Naive thymus-derived CD4-positive, alpha-beta T cell (primary cell): ENCODE measurements at places on chromosomes 16 and 17. TPM values are rescaled to one million over a fixed set of nuclear protein-coding genes. Genes with fewer than 3 reads are reported as not detected.
A peak's percentile ranks its signal among the peaks of the same experiment; 100 is the strongest.

Gene CDH1
- total RNA-seq = 0.64 and 1.2 TPM in 2 replicates

Gene NPTX1
- total RNA-seq = 0.48 TPM

Gene HIC1
- 1.4 TPM for total RNA-seq

Gene SYT17
- total RNA-seq = 0.08 TPM

Gene SLC16A11
- total RNA-seq = 1.7 TPM

Gene C16orf96
- total RNA-seq = 0.65 TPM

Gene ANKRD40CL
- total RNA-seq = not detected

Gene ABCA10
- total RNA-seq = 0.80 and 1.3 TPM in 2 replicates

Gene CCL14
- total RNA-seq = not detected

GRCh38 chr17:78541488-78542206 lies 35.5 kb downstream of the DNAH17 start:
- no peak for DNase-seq
- H3K27ac ChIP-seq = no peak overlapping the region
- H3K4me1 ChIP-seq = no peaks in the 10 kb centered on the region
- no peaks in the 10 kb centered on the region for H3K27me3 ChIP-seq
- no peaks in the 10 kb centered on the region for H3K36me3 ChIP-seq

DNA sequence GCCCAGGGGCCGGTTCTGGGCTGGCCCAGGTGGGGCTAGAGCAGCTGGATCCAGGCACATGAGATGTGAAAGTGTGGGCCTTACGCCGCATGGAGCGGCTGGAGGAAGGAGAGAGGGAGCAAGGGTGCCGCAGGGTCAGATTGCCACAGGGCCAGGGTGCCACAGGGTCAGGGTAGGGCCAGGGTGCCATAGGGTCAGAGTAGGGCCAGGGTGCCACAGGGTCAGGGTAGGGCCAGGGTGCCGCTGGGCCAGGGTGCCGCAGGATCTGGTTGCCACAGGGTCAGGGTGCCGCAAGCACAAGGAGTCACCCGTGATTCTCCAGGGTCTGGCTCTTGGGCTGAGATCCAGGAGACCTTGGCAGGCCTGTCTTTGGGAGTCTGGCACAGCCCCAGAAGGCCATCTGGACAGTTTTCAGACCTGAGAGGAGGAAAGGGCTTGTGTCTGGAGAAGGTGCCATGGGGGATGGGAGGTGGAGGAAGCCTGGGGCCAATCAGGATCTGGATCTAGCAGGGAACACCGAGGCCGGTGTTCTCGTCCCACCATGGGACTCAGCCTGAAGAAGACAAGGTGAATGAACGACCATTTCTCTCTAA lies 13.1 kb upstream of the LASP1NB start:
- no peak for DNase-seq
- H3K27ac ChIP-seq = peak overlapping the region; percentile 8
- no peak overlapping the region for H3K4me3 ChIP-seq
- peaks cover 28% of the 10 kb centered on the region for H3K36me3 ChIP-seq
- no peaks in the 10 kb centered on the region for H3K27me3 ChIP-seq

- no peak overlapping the region for H3K4me3 ChIP-seq
- DNase-seq = no peak
- H3K27me3 ChIP-seq = no peaks in the 10 kb centered on the region
- H3K4me1 ChIP-seq = no peaks in the 10 kb centered on the region
Observed at GRCh38 chr17:81303385-81303784, 8.3 kb upstream of the SLC38A10 start.

DNA sequence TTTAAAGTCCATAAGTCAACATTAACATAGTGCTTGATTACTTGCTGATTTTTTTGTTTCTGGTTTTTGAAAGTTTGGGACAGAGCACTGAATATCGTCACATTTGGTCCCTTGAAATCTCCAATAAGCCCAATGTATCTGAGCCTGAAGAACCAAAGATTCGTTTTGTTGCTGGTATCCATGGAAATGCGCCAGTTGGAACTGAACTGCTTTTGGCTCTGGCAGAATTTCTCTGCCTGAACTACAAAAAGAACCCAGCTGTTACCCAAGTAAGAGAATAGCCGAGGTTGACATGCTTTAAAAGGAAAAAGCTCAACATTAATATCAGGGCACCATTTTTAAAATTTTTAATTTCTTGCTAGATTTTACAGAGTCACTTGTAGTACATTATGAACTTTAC lies 27.7 kb upstream of the GOSR1 start:
- no peak for DNase-seq
- no peaks in the 10 kb centered on the region for H3K27me3 ChIP-seq
- H3K4me1 ChIP-seq = no peaks in the 10 kb centered on the region
- H3K27ac ChIP-seq = no peak overlapping the region
- no peaks in the 10 kb centered on the region for H3K36me3 ChIP-seq

DNA sequence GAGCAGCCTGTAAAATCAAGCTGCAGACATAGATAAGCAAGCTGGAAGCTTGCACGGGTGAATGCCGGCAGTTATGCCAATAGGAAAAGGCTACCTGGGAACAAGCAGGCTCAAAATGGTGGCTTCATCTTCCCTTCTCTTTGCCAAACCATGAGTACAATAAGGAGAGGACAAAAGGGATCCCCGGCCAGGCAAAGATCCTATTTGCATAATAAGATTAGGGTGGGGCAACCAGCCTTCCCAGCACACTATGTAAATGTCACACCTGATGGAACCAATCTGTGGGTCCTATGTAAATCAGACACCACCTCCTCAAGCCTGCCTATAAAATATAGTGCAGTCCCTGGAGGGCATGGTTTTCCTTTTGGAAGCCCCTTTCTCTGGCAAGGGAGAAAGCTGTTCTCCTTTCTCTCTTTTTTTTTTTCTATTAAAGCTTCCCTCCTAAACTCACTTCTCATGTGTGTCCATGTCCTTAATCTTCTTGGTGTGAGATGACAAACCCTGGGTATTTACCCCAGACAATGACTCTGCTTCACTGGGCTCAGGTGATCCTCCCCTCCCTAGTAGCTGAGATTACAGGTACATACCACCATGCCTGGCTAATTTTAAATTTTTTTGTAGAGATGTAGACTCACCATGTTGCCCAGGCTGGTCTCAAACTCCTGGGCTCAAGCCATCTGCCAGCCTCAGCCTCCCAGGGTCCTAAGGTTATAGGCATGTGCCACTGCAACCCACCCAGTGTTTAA lies 44.2 kb downstream of the PSMD12 start:
- no peak overlapping the region for H3K27ac ChIP-seq
- no peaks in the 10 kb centered on the region for H3K27me3 ChIP-seq
- H3K4me3 ChIP-seq = no peak overlapping the region
- no peaks in the 10 kb centered on the region for H3K4me1 ChIP-seq

GRCh38 chr16:71428883-71429282 lies 13.0 kb downstream of the TLE7 start:
- peaks cover 5% of the 10 kb centered on the region for H3K27me3 ChIP-seq
- H3K36me3 ChIP-seq = no peaks in the 10 kb centered on the region
- no peak overlapping the region for H3K27ac ChIP-seq
- no peaks in the 10 kb centered on the region for H3K4me1 ChIP-seq
- H3K4me3 ChIP-seq = no peak overlapping the region

DNA sequence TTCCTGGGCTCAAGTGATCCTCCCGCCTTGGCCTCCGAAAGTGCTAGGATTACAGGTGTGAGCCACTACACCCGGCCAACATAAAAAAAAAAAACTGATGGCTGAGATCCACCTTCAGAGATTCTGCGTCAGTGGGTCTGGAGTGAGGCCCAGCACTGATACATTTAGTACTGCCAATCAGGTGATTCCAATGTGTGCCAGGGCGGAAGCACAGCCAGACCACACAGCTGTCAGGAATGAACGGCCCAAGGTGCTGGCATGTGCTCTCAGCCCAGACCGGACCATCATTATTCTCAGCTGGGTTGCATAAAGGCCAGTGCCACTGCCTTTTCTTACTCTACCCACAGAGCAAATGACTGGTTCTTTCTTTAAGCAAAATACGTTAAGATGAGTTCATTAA lies 1.2 kb upstream of the BCO1 start:
- H3K4me1 ChIP-seq = no peaks in the 10 kb centered on the region
- no peak overlapping the region for H3K4me3 ChIP-seq
- no peaks in the 10 kb centered on the region for H3K36me3 ChIP-seq
- no peaks in the 10 kb centered on the region for H3K27me3 ChIP-seq

DNA sequence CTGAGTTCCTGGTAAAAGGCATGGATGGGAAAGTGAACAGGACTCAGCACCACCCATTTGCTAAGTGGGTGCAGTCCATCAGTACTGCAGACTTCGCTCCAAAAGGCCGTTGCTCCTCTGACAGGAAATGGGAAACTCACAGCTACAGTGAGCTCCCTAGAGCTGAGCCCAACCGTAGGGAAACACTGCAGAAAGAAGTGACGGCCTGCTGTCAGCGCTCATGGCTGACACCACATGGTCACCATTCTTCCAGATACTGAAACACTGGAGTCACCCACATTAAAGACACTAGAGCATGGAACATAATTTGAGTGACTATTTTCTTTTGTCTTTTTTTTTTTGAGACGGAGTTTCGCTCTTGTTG lies 31.9 kb downstream of the UBE2O start:
- H3K36me3 ChIP-seq = no peaks in the 10 kb centered on the region
- H3K27me3 ChIP-seq = no peaks in the 10 kb centered on the region
- no peaks in the 10 kb centered on the region for H3K4me1 ChIP-seq
- DNase-seq = no peak
- no peak overlapping the region for H3K4me3 ChIP-seq
- H3K27ac ChIP-seq = no peak overlapping the region

DNA sequence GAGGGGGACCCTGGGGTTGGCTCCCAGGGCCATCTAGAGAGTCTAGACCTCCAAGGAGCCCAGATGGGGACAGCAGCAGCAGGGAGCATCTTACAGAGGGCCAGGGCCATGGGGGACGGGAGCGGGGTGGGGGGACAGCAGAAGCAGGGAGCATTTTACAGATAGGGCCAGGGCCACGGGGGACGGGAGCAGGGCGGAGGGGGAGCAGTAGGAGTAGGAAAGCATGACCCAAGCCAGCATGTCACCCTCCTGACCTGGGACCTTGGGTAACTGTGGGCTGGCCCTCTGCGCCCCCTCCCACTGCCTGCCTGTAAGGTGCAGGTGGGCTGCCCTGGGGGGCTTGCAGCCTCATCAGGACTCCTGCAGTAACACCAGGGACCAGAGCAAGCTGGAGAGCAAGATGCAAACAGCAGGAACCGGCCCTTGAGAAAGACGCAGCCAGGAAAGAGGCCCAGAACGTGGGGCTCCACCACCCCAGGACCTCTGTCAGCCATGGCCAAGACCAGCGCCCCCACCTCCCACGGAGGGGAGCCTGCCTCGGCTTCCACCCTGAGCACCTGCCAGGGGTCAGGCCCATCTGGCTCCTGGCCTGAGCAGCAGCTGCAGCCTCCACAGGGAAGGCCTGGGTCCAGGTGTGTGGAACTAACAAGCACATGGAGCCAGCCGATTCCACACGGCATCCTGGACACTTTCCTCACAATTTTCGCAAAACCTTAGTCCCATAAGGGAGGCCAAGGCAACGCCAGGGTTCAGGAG lies 2.4 kb downstream of the ZNF598 start:
- peak overlapping the region; percentile 86 for H3K27ac ChIP-seq
- H3K4me1 ChIP-seq = peaks cover 36% of the 10 kb centered on the region
- no peak for DNase-seq
- H3K27me3 ChIP-seq = no peaks in the 10 kb centered on the region
- H3K36me3 ChIP-seq = no peaks in the 10 kb centered on the region
- H3K4me3 ChIP-seq = peak overlapping the region; percentile 3

GRCh38 chr17:62714016-62714777 lies 86.7 kb downstream of the MRC2 start:
- H3K4me1 ChIP-seq = no peaks in the 10 kb centered on the region
- no peak overlapping the region for H3K27ac ChIP-seq
- DNase-seq = no peak
- H3K36me3 ChIP-seq = no peaks in the 10 kb centered on the region
- H3K4me3 ChIP-seq = no peak overlapping the region
- no peaks in the 10 kb centered on the region for H3K27me3 ChIP-seq

DNA sequence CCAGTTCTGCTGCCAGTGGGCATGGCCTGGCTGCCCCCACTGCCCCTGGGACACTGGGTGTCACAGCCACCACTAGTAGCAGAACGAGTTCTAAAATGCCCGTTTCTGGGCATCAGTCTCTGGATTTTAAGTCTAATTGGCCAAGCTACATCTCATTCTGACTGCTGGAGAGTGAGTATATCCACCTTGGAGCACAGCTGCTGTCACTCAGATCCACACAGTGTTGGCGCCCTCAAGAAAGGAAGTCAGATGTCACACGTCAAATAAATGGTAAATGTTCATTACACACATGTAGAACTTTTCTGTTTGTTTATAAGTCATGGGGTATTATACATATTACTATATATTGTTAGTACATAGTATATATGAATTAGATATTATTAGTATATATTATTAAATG lies 19.4 kb downstream of the GNGT2 start:
- no peak overlapping the region for H3K27ac ChIP-seq
- H3K36me3 ChIP-seq = peaks cover 4% of the 10 kb centered on the region
- H3K27me3 ChIP-seq = no peaks in the 10 kb centered on the region
- peaks cover 6% of the 10 kb centered on the region for H3K4me1 ChIP-seq
- H3K4me3 ChIP-seq = no peak overlapping the region
- no peak for DNase-seq

- H3K4me1 ChIP-seq = no peaks in the 10 kb centered on the region
- H3K27me3 ChIP-seq = no peaks in the 10 kb centered on the region
- DNase-seq = peak; percentile 77
- peaks cover 96% of the 10 kb centered on the region for H3K36me3 ChIP-seq
- no peak overlapping the region for H3K4me3 ChIP-seq
Observed at GRCh38 chr16:22321340-22322001, 24.3 kb downstream of the POLR3E start.

DNA sequence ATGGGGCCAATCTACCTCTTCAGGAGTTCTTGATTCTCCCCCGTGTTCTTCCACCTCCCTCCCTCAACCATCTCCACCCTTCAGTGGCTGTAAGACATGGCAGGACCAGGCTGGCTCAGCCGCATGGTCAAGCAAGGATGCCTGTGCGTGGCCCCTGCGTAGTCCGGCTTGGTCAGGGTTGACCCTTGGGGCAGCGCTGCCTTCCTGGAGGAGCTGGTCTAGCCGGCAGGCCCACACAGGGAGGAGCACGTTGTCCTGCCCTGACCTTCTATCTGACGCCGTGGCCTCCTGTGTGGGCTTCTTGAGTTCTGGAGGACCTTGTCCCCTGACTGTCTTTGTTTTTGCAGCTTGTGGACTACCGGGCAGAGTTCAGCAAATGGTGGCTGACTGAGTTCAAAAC lies 169.8 kb downstream of the DNAH9 start:
- no peaks in the 10 kb centered on the region for H3K27me3 ChIP-seq
- H3K36me3 ChIP-seq = no peaks in the 10 kb centered on the region

- no peaks in the 10 kb centered on the region for H3K36me3 ChIP-seq
- H3K4me1 ChIP-seq = peaks cover 14% of the 10 kb centered on the region
- H3K27me3 ChIP-seq = no peaks in the 10 kb centered on the region
- H3K27ac ChIP-seq = peak overlapping the region; percentile 56
Observed at GRCh38 chr16:19804538-19805323, 79.9 kb downstream of the GPRC5B start.

DNA sequence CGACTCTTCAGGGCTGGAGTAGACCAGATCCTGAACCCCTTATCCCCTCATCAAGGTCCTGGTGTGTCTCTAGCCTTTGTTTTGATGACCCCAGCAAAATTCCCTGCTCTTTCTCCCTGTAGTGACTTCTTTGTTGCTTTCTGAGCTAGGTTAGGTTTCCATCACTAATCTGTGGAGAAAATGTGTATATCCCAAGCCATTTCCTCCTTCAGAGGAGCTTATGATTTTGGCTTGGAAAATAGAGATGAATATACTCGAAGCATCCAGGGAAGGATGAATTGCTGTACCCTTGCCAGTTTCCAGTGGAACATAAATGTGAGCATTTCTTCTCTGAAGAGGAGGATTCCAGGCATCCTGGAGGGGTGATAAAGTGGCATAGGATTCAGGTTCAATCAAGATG lies 55.8 kb downstream of the KSR1 start:
- no peaks in the 10 kb centered on the region for H3K4me1 ChIP-seq
- no peak overlapping the region for H3K27ac ChIP-seq
- H3K4me3 ChIP-seq = no peak overlapping the region
- no peak for DNase-seq

GRCh38 chr16:29007730-29008593 lies 23.1 kb downstream of the LAT start:
- H3K4me3 ChIP-seq = no peak overlapping the region
- H3K27ac ChIP-seq = peak overlapping the region; percentile 74
- no peaks in the 10 kb centered on the region for H3K36me3 ChIP-seq
- H3K27me3 ChIP-seq = no peaks in the 10 kb centered on the region
- peak; percentile 54 for DNase-seq
- peaks cover 38% of the 10 kb centered on the region for H3K4me1 ChIP-seq
